Activated T-cell treated with anti-CD3 and anti-CD28 coated beads for 4 hours (primary cell): ENCODE measurements at places on chromosomes 1 and 21.
A peak's percentile ranks its signal among the peaks of the same experiment; 100 is the strongest.

DNA sequence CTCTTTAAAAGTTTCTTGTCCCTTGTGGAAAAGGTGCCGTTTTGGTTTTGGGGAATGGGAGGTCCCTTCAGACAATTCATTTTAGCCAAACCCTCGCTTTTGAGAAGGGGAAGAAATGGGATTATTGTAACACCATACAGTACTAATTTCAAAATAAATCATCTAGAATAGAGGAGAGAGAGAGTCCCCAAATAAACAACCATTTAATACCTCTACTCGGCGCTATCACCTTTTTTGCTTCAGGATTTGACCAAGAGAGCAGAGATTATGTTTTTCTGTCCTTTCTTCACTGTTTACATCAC is 770 bp upstream of the RC3H1 start:
- no peak for DNase-seq

GRCh38 chr1:234311414-234311813 is 61.8 kb upstream of the COA6 start:
- DNase-seq, result no peak

DNA sequence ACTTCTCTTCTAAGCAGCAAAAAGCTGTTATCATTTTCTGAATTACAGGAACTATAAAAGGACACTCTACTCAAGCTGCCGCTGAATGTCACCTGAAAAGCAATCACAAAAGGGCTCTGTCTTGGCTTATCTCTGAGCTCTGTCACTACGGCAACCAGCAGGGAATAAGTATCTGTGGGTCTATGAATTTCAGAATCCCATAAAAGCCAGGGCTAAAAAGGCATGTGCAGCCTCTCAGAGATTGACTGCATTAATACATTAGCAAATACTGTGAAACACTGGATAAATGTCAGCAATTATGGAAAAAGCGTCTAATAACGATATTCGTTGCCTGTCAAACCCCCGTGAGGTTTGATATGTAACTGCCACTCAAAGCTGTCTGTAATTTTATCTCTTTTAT is 210.2 kb upstream of the DMRTA2 start:
- DNase-seq, result no peak

DNA sequence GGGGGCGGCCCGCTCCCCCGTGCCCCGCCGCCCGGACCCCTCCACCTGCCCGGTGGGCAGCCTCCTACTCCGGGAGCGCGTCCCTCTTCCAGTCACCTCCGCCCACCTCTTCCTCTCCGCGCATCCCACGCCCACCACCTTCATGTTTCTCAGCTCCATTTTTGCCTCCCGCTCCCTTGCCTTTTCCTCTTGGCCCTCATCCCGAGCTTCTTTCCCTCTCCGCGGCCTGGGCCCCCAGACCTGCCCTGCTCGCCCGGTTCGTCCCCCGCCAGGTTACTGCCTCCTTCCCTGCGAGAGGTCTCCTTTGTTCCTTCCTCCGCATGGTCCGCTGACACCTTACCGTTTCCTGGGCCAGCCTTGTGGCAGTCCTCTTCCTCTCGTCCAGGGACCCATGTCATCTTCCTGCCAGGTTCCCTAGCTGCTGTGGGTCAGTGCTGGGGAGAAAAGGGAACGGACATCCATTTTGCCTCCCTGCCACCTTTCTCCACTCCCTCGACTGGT is 563 bp downstream of the QSOX1 start:
- peak; percentile 9 for DNase-seq

DNA sequence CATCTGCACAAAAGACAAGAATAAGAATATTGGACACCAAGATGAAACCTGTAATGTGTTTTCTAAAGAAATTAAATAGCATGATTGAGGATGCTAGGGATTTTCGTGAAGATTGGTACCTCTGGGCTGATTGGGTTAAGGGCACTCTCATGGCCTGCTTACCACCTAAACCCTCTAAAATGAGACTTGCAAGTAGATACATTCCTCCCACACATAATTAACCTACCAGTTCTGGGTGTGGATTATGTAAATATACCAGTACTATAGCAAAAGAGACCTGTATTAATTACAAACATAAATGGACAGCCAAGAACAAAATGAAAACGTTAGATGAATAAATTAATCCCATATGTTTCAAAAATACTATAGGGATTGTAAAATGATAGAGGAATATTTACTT is 1069.6 kb upstream of the B3GALT2 start:
- no peak for DNase-seq

DNA sequence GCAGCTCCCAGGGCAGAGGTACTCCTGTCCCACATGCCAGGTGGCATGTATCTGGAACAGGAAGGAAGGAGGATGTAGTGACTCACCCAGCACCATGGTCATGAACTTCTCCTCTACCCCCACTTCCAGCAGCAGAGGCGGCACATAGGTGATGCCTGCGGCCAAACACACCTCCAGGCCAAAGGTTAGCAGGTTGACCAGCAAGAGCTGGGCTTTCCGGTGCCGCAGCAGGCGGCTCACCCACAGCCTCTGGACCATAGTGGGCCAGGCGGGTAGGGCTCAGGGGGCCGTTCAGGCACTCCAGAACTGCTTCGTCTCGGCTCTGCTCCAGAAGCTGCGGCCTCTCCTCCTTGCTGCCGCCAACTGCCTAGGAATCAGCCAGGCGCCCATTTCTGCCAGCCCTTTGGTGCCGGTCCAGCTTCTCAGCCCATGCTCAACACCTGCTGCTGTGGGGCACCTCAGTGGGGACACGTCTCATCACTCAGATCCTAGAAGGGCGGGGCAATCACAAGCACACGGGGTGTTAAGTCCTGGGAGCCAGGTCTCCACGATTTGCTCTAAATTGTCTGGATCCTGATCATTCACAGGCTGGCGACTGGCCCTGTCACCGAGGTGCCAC is 15.8 kb downstream of the SLC45A3 start:
- DNase-seq, result no peak

- DNase-seq, result no peak
Observed at GRCh38 chr1:243470502-243470901, 214.7 kb downstream of the SDCCAG8 start.

- DNase-seq, result no peak
Observed at GRCh38 chr1:162984699-162985098, 84.5 kb upstream of the RGS4 start.

GRCh38 chr1:212118167-212118871 is 82.8 kb downstream of the DTL start:
- no peak for DNase-seq

DNA sequence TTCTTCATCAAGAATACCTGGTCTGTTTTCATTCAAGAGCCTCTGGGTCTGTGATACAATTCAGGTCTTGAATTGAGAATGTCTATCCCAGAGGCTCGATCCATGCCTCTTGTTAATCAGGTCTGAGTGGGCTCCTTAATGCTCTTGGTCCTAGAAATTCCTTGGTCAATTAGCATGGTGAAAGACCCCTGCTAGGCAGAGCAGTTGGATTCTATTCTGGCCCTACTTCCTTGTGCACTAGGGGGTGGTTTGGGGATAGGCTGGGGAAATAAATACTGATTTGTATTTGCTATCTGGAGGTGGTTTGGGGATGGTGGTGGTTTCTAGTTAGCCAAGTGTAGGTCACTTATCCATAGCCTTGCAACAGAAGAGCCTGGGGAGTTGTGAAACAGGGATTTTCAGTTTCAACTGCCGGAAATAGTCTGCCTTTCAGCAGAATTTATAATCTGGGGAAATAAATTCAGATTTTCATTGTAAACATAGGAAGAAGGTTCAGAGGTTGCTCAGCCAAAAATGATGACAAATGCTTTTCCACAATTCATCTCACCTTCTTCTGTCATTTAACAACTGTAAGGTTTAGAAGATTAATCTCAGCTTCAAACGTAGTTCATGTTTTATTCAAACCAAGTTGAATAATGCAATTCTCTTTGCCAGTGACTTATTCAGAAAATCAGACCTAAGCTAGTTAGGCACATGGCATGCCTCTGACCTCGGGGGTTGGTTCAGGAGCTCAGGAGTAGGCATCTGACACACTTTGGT is 22.2 kb upstream of the SCAF4 start:
- no peak for DNase-seq

DNA sequence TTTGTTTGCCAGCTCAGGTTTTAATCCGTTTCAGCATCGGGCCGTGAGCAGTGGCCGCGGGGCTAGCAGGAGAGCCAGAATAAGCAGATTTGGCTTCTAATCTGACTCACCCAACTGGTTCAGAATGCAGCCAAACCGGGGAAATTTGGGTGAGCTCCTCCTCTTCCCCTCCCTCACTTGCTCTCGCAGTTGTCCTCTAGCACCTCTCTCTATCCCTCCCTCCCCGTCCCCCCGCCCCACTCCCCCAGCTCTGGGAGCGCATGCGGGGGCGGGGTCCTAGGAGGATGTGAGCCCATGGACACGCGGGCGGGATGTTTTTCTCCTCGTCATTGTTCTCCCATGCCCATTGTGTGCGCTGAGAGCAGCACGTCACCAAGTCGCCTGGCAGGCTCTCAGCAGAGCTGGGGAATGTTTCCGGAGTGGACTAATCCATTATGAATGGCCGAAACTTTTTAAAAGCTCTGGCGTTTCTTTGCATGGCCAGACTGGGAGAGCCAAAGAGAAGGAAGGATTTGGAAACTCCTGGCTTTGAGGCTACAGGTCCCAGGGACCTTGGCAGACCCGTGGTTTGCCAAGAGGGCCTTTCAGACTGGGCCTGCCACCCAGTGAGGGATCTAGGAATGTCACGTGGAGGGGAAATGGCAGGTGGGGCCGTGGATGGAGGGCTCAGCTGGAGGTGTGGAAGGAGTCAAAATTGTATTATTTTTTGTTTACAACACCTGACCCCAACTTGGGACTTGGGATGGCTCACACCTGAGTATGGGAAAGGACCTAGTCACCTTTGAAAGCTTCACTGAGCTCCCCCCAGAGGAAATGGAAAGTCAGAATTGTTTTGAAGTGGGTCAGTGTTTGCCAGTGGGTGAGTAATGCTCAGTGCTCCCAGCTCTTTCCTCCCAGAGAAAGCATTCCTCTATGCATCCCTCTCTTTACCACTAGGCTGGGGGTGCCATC is 39.2 kb downstream of the CDK18 start:
- DNase-seq, result no peak

DNA sequence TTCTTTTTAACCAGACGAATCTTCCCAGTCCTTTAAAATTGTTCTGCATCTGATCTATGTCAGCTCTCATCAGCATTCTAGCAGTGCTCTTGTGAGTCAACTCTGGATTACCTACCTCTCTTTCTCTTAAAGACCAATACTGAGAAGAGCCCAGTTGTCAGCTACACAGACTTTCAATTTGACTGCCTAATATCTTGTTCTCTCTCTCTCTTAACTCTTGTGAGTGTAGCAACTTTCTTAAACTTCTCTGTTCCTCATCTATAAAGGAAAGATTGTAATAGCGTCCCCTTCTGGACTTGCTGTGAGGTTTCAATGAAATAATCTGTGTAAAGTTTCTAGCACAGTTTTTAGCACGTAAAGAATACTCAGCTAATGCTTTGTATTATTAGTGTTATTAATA is 499.3 kb upstream of the ADAMTS5 start:
- no peak for DNase-seq

GRCh38 chr1:41492341-41492848 is 7.9 kb upstream of the EDN2 start:
- DNase-seq, result no peak

GRCh38 chr21:44924606-44925377 is 4.1 kb upstream of the ITGB2 start:
- no peak for DNase-seq

GRCh38 chr1:53341961-53342707 is 14.3 kb upstream of the LRP8 start:
- DNase-seq, result no peak

- no peak for DNase-seq
Observed at GRCh38 chr1:182107209-182107608, 45.7 kb upstream of the ZNF648 start.

GRCh38 chr1:220516014-220516721 is 11.8 kb upstream of the MARK1 start:
- no peak for DNase-seq

DNA sequence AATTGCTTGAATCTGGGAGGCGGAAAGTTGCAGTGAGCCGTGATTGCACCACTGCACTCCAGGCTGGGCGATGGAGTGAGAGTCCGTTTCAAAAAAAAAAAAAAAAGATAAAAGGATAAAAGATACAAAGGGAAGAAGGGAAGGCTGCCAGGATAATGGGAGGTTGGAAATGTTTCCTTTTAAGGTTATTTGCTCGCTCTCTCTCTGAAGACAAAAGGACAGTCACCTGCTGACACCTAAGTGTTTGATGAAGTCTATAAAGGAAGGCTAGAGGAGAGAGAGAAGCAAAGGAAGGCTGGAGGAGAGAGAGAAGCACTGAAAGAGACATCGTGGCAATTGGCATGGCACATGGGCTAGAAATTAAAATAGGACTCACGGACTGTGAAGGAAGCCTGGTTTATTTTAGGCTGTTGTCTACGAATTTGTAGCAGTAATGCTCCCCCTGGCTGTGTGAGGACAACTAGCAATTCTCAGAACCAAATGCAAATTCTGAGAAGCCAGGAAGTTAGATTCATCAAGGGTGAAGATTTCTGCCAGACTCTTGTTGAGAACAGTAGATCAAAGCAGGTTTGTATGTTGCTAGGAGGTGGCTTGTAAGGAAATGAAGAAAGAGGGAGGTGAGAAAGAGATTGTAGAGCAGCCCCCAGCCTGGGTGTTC is 154.2 kb downstream of the ZP4 start:
- DNase-seq, result no peak

DNA sequence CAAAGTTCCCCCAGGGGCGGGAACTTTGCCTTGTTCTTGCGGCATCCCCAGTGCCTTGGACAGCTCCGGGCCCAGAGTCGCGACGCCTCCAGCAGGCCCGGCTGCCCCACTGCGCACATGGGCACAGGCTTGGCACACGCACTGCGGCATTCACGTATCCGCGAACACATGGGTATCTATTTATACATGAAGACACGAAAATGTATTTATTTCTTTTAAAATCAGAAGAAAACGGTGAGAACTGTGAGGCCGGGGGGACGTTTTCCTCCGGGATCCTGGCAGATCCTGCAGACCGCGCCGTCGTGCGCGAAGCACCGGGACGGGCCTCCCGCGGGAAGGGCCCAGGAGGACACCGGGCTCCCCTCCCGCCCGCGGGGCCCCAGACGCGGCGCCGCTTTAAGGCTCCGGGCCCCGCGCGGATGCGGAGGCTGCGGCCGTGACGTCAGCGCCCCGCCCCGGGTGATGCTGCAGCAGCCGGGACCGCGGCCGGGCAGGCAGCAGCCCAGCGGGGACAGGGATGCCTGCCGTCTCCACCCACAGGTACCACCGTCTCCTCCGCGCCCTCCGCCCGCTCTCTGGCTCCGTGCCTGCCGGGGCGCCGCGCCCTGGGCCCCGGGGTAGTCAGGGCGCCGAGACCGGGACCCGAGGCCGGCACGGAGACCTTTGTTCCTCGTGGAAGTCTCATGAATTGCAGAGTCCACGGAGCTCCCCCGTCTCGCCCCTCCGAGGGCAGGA is at the start of gene SLC45A1:
Gene SLC45A1, plus strand, starts transcription at position 468 of the 735 bp plus-strand sequence. CDS start 6,216 bp downstream, outside the sequence.
- DNase-seq, result peak; percentile 76

GRCh38 chr1:55714230-55714629 is 499.1 kb upstream of the USP24 start:
- no peak for DNase-seq

- DNase-seq, result no peak
Observed at GRCh38 chr1:42403880-42404400, 23.3 kb downstream of the RIMKLA start.

- DNase-seq, result no peak
Observed at GRCh38 chr1:118371612-118372011, 186.6 kb upstream of the SPAG17 start.
